ENCODE measurements at places on chromosomes 13 and 19. TPM values are rescaled to one million over a fixed set of nuclear protein-coding genes. Genes with fewer than 3 reads are reported as not detected.

GRCh38 chr13:106520251-106521054 is 15.0 kb downstream of the EFNB2 start:
- no peak for DNase-seq

DNA sequence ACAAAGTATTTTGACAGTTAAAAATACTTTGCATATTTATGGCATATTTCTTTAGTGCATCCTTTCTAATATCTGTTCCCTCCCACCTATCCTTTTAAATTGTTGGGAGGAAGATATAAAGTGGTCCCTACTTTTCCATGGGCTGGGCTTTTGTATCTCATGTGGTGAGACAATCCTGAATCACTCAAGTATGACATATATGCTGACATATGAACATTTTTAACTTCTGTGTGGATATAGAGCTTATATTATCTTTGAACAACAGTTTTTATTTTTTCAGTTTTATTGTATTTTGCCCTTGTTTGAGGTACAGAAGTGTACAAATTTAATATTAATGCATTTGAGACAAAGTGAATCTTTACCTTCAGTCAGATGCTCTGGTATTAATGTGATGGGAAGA is 3.4 kb downstream of the ZMYM2 start:
- no peak for DNase-seq

- DNase-seq = no peak
Observed at GRCh38 chr19:3056417-3057088, 5.7 kb downstream of the TLE5 start.

GRCh38 chr19:38004521-38005223 is 97.7 kb downstream of the SIPA1L3 start:
- DNase-seq = no peak

- DNase-seq = no peak
Observed at GRCh38 chr13:48492096-48492440, 40.8 kb downstream of the RCBTB2 start.

The CBLC gene
- not detected for total RNA-seq

The MBD3L4 gene
- total RNA-seq = not detected
